Regular cardiac myocyte (primary cell): ENCODE measurements at places on chromosomes 12 and 14. TPM values are rescaled to one million over a fixed set of nuclear protein-coding genes. Genes with fewer than 3 reads are reported as not detected.

The SLC7A7 gene
- 18.2 and 21.4 TPM in 2 replicates for total RNA-seq

The ASCL4 gene
- not detected in 2 replicates for total RNA-seq

The HOXC12 gene
- total RNA-seq: not detected in 2 replicates

The AMN gene
- under 0.01 and 0.56 TPM in 2 replicates for total RNA-seq

The MMP19 gene
- total RNA-seq: 2.5 and 7.3 TPM in 2 replicates

The CCDC196 gene
- total RNA-seq: not detected in 2 replicates

The LRRIQ1 gene
- under 0.01 and 0.38 TPM in 2 replicates for total RNA-seq

The PZP gene
- total RNA-seq: not detected in 2 replicates

The COX8C gene
- not detected in 2 replicates for total RNA-seq

The SAMD15 gene
- 2.5 and 4.2 TPM in 2 replicates for total RNA-seq

The KCNC2 gene
- not detected in 2 replicates for total RNA-seq

The TAS2R8 gene
- under 0.01 TPM in 1 of 2 replicates, not detected in the other for total RNA-seq

The KRT75 gene
- not detected in 2 replicates for total RNA-seq

The RPS6KL1 gene
- 0.56 and 0.96 TPM in 2 replicates for total RNA-seq

The KRT2 gene
- total RNA-seq: not detected in 2 replicates

The TCL1A gene
- total RNA-seq: not detected in 2 replicates

The MSRB3 gene
- 40.6 and 44.5 TPM in 2 replicates for total RNA-seq

The PKP2 gene
- total RNA-seq: 0.38 and 8.2 TPM in 2 replicates

The TAS2R13 gene
- total RNA-seq: 0.58 and 1.1 TPM in 2 replicates

The FGF23 gene
- under 0.01 TPM in 1 of 2 replicates, not detected in the other for total RNA-seq
